Hematopoietic multipotent progenitor cell treated with erythropoietin and hydrocortisone succinate and interleukin-3 and kit ligand, for 17 days (in vitro differentiated cells): ENCODE measurements at places on chromosomes 6 and 20.

DNA sequence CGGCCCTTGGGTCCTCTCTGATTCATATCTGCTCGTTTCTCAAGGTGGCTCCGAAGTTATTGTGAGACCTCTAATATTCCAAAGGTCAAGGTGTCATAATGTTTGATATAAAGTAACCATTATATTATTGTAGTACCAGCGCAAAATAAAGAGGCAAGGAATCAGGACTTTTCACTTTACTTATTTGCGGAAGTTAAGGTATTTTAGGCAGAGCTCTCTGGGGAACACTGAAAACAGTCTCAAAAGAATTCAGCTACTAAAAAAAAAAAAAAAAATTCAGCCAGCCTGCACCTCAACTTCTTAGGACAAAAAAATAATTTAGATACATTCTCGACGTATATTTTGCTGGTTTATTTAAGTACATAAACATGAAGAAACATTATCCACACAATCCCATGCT lies 2.4 kb downstream of the OSER1 start:
- DNase-seq: no peak

DNA sequence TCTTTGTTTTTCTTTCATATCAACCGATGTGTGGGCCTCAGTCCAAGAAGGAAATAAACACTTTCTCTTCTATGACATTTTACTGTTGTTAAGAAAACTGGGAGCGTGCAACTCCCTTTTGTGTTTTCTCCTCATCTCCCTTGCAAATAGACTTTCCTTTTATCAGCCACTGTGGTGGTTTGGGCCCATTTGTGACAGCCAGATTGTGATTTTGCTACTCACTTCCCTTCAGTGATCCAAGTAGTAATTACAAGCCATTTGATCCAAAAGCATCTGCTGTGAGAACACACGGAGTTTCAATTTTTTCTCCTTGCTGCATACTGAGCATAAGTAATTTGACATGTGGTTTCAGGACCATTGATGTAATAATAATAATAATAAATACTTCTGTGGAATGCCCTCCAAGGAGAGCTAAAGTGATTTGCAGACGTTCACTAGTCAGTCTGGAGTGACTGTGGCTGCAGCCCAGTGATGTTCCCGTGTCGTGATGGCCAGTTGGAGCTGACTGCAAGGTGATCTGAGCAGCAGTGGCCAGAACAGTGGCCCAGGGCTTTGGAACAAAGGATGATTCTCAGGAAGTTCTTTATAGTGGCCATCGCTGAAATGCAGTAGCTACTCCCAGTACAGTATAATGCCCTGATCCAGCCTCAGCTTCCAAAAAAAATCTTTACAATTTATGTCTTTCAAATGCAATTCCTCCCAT lies 91.9 kb upstream of the CLDN20 start:
- no peak for DNase-seq

DNA sequence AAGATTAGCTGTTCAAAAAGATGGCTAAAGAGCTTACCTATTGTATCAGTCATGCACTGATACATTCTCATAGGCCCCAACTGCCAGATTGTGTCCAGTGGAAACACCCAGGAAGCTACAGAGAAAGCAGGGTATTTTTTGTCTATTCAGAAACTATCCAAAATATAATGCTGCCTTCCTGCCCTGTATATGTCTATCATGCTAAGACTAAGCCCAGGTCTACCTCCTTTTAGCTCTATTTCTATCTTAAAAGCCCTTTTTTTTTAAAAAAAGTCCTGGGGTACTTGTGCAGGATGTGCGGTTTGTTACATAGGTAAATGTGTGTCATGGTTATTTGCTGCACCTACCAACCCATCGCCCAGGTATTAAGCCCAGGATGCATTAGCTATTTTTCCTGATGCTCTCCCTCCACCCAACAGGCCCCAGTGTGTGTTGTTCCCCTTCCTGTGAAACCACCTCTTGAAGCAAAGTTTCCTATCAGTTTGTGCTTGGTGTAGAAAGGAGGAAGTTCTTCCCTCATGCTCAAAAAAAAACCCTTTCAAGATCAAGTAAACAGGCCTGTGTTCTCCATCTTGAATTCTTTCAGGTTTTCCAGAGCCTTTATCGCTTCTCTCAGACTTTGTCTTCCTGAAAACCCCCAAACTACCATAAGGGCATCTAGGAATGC lies 514 bp downstream of the DEFB129 start:
- no peak for DNase-seq

- DNase-seq: no peak
Observed at GRCh38 chr6:51285876-51286275, 467.2 kb downstream of the TFAP2B start.

- no peak for DNase-seq
Observed at GRCh38 chr6:119027465-119027864, 51.0 kb downstream of the FAM184A start.

DNA sequence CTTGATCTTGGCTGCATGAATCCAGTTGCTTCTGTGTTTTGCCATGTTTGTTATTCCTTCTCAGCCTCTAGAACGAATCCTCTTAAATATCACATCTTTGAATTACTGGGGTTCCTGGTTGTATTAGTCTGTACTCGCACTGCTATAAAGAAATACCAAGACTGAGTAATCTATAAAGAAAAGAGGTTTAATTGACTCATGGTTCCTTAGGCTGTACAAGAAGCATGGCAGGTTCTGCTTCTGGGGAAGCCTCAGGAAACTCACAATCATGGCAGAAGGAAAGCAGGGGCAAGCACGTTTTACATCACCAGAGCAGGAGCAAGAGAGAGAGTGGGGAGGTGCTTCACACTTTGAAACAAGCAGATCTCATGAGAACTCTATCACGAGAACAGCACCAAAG lies 18.0 kb upstream of the BFSP1 start:
- DNase-seq: no peak

DNA sequence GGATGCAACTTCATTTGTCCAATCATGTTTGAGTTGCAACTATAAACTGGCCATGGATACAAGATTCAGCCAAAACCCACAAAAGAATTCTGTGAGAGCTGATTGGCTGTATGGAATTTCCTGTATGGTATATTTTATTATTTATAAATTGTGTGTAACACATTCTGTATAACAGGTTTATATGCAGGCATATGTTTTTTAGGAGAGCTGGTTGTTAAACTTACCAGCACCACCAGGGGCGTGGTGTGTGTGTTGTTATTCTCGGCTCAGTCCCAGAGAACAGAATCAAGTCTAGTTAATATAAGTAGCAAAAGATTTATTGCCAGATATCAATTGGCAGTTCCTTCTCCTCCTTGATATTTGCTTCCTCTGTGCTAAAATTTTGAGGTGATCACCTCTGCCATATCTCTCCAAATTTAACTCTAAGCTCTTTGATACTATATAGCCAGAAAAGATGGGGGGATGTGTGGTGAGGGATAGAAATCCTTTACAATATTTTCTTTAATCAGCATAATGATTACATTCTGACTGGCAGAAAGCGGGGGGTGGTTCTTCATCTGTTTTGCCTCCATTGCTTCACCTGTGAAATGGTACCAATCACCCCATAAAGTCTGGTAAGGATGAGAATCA lies 22.9 kb downstream of the CNBD2 start:
- no peak for DNase-seq

DNA sequence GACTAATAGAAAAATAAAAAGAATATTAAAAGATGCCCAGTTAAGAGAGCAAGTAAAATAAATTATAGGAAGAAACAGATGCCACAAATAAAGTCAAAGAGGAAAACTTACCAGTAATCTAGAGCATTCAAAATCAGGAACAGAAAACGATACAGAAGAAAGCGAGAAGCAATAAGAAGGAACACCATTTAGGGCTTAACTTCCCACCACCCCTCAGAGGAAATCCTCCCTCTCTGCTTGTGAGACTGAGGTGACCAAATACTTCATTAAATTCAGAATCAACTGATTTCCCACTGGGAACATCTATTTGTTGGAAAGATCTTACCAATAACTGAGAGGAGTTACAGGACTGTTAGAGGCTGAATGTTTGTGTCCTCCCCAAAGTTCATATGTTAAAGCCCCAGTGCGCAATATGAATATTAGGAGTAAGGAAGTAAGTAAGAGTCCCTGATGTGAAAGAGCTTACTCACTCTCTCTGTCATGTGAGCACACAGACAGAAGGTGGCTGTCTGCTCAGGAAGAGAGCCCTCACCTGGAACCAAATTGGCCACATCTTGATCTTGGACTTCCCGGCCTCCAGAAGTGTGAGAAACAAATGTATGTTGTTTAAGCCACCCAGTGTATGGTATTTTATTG lies 19.5 kb downstream of the KATNA1 start:
- no peak for DNase-seq

DNA sequence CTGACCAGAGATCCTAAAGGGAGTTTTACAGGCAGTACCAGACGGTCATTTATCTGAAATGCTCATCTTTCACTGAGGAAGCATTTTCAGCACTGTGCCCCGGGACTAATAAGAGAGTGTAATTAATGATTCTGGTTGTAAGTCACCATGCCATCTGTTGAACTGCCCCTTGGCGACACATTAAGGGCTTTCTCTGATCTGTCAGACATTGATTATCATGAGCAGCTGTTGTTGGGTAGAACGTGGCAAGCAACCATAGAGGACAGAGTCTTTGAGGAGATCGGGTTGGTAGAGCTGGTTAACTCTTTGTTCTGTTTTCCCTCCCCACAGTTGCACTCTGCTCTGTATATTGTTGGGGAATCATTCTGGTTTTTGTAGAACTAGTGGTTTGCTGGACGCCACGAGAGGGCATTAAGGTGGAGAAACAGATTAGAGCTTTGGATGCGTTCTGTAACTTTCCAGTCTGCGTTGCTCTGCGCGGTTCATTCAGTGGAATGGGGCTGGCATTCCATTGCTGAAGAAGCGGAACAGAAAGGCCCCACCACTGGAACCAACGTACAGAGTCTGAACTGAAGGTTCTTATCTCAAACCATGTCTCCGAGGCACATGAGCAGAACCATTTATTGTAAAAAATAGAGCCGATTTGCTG lies 34.3 kb downstream of the RPRD1B start:
- DNase-seq: no peak

DNA sequence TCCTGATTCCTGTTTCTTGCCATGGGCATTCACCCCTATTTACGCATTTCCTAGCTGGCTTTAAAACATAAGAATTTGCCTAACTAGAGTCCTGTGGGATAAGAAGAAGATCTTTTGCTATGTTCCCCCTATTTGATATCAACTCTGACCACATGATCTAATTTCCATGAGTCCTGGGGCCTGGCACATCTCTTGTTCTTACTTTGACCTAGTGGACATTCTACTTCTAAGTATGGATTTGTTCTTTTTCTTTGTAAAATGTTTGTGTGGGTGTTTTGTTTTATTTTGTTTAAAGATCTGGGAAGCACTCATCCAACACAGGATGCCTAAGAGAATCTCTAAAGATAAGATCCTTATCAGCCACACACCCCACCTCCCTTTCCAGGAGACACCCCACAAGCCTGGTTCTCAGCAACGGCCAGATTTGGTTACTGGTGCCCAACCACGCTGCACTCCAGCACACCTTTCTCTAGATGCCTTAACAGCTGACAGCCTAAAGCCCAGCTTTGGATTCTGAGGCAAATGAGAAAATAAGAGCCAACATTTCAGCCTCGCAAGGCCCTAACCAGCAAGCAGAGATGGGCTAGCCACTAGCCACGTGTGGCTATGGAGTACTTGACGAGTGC lies 74.7 kb downstream of the SLC23A2 start:
- no peak for DNase-seq

GRCh38 chr20:47038566-47039560 lies 144.2 kb downstream of the EYA2 start:
- DNase-seq: no peak

- DNase-seq: no peak
Observed at GRCh38 chr6:150236544-150236943, 93.7 kb downstream of the PPP1R14C start.

- DNase-seq: no peak
Observed at GRCh38 chr6:3813918-3814317, 35.3 kb upstream of the FAM50B start.

DNA sequence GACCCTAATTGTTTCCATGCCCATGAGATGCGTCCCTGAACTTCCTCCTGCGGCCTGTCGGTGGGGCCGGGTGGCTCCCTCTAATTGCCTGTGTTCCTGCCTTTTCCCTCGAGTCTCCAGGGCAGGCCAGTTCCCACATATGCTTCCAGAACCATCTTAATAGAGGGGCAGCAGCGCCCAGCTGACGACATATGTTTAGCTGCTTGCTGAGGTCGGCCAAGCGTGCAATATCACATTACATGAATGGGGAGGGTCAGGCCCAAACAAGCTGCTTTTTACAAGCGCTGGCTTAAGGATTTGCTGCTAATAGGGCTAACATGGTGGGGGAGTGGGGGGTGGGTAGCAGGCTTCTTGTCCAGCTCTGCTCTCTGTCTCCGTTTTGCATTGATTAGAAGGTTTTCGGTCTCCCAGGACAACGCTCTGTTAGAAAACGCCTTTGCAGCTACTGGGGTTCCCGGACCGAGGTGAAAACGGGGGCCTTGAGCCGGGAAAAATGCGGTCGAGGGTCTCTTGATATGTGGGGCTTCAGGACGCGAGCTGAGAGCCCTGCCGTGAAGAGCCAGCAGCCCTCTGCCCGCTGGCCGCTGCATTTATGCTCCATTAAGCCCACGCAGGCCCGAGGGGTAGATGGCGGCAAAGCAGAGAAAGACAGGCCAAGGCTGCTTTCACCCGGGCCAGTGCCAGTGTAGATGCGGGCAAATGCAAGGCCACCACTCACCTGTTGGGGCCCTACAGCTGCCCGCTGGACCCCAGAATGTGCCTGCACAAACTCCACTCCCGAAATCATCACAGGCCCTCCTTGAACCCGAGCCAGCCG lies 308.5 kb downstream of the BMP7 start:
- DNase-seq: no peak

GRCh38 chr6:54194067-54194466 lies 82.8 kb downstream of the MLIP start:
- DNase-seq: no peak

GRCh38 chr6:137859025-137859424 lies 8.0 kb upstream of the TNFAIP3 start:
- DNase-seq: no peak

DNA sequence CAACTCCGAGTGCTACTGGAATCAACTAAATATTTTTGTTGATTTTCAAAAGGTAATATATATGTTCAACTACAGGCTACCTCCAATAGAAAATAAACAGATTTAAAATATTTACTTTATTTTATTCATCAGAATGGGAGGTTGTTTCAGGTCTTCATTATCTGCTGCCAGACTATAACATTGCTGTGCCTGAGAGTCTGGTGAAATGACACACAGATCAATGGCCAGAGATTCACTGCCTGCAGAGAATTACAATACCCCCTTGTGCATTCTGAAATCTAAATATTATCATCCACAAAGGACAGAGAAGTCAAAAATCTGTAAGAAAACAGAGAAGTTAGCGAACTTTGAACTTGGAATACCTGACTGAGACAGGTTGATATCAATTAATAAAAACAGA lies 667.8 kb upstream of the GJE1 start:
- no peak for DNase-seq

DNA sequence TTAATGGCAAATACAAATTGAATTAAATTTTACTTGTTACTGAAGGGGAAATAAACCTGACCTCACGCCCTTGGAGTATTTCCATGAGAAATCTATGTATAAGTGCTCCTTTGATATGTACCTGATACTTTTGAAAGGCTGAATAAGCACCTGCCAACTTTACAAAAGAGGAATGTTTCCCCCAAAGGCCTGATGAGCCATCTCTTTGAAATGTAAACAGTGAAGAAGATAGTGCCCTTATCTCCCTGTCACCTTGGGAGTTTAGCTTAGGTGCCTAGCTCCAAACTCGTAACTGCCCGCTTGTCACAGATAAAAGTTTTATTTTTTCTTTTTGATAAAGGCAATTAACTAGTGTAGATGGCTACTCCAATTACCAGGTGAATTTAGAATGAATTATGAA lies 1.1 kb upstream of the ZNF343 start:
- no peak for DNase-seq
